Posterior vena cava (tissue), 2 donors: ENCODE measurements at places on chromosomes 7 and 10. TPM values are rescaled to one million over a fixed set of nuclear protein-coding genes. Genes with fewer than 3 reads are reported as not detected.

DNA sequence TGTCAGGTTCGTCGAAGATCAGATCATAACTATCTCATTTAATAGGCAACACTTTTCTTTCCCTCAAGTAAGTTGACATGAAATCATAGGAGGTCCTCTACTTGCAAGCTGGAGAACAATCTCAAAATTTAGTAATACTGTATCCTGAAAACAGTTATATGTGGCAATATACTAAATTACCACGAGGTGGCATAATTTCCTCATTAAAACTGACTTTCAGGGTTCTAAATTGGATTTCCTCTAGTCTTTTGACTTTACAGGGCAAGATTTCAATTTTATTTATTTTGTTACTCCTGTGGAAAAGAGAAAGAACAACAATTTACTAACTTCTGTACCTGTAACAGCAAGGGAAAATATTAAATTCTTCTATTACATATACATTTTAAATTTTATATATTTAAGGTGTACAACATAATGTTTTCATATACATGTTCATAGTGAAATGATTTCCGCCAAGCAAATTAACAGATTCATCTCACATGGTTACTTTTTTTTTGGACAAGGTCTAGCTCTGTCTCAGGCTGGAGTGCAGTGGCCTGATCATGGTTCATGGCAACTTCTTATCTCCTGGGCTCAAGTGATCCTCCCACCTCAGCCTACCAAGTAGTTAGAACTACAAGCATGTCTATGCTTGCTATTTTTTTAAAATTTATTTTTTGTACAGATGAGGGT is 53.4 kb upstream of the CYP2C18 start:
- no peak for DNase-seq

GRCh38 chr7:16933296-16934279 is 51.8 kb upstream of the AGR3 start:
- no peak for DNase-seq

DNA sequence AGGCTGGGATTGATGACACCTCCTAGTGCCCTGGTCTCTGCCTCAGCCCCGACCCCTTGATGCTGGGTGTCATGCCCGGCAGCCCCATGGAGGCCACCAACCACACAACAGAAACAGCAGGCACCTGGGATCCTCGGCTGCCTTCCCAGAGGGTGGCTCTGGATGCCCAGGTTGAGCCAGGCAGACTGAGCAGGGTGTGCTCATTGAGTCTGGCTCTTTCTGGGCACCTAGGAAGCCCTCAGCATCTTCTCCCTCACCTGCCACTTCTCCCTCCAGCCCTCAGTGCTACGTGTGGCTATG is 484.5 kb upstream of the MGMT start:
- peak; percentile 58 for DNase-seq

GRCh38 chr7:179209-179681 is 13.1 kb upstream of the FAM20C start:
- no peak for DNase-seq

DNA sequence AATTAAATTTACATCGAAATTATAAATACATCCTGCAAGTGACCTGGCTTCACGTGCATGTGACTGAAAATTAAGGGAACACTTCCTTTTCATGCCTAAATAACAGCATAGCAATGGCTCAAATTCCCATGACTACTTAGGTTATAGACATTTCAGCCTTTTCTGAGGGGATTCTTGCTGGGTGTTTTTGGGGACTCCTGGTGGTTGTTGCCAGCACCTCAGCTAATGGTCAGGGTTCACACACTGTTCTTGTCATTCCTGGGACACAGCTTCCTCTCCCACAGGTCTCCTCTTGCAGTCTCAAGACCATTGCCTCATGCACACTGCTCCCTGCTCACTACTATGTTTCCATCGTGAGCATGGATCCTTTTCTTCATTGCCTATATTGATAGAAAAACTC is 148.9 kb upstream of the GLI3 start:
- DNase-seq: no peak

The SEMA3D gene
- 21.4 TPM for total RNA-seq

The C10orf105 gene
- total RNA-seq: 0.23 TPM

The FANK1 gene
- total RNA-seq: 1.5 TPM

The WNT8B gene
- not detected for total RNA-seq
